ENCODE measurements at places on chromosomes 1 and 21.

DNA sequence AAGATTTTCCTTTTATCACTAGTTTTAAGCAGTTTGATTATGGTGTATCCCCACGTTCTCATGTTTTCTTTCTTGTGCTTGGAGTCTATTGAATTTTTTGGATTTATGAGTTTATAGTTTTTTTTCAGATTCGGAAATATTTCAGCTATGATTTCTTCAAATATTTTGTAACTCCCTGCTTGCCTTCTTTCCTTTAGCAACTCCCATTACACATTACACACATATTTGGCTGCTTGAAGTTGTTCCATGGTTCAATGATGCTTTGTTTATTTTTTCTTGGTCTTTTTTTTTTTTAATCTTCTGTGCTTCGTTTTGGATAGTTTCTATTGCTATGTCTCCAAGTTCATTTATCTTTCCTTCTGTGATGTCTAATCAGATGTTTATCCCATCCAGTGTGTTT lies 48.5 kb upstream of the WARS2 start:
- no peak for DNase-seq

- no peak for DNase-seq
Measured at GRCh38 chr21:15496911-15497310, 232.9 kb upstream of the USP25 start.

GRCh38 chr1:24909388-24909898 lies 20.6 kb downstream of the RUNX3 start:
- no peak for DNase-seq

GRCh38 chr1:84164161-84164560 lies 20.1 kb downstream of the PRKACB start:
- no peak for DNase-seq

DNA sequence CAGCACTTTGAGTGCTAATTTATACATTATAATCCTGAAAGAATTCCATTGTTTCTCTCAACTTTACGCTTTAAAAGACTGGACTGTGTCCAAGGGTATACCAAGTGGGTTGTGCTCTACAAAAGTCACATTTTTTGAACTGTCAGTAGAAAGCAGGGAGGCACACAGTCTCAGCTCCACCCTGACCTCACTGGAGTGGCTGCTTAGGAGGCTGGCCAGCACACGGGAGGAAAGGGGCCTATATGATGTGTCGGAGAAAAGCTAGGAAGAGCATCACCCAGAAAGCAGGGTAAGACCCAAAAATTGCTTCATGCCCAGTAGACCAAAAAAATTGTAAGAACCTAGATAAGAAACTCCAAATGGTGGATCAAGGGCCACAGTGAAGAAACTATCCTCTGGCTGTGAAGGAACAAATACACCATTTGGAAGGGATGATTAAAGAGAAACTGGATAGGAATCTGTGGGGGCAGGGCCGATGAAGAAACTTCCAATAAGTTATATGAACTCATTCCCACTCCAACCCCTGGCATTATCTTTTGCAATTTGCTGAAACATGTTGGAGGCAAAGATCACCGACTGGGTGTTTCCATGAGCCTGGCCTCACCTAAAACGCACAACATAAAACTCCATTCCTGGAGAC lies 1.9 kb downstream of the S100A10 start:
- no peak for DNase-seq

DNA sequence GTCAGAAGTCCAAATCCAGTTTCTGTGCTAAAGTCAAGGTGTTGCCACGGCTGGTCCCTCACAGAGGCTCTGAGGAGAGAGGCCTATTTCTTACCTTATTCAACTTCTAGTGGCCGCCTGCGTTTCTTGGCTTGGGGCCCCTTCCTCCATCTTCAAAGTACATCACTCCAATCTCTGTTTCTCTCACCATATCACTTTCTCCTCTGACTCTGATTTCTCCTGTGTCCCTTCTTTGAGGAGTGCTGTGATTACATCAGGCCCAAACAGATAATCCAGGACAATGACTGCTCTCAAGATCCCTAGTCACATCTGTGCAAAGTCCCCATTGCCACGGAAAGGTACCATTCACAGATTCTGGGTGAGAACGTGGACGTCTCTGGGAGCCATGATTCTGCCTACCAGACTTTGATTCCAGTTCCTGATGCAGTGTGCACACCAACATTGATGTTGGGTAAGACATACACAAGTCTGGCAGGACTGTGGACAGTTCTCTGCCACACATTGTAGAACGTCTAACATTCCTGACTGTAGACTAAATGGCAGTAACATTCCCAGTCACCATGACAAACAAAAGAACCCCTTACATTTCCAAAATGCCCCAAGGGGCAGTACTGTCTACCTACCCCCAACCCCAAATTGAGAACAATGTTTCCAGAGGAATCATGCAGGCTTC lies 43.0 kb upstream of the ITPKB start:
- no peak for DNase-seq

GRCh38 chr21:45208627-45208951 lies 79.1 kb downstream of the POFUT2 start:
- peak; percentile 57 for DNase-seq

DNA sequence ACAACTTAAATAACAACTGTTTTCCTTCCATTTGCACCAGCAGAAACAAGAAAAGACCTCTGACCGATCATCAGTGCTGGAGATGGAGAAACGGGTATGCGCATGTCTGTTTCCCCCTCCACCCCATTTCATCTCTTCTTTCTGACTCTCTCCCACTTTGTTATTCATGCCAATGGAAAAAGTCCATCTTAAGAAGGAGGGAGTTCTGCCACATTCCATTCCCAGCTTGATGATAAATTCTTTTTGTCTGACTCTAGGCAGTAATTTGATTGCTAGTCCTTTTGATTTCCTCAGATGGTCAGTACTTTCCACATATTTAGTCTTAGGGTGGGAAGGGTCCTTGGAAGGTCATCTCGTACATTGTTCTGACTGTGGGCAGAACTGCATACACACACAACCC lies 142.5 kb downstream of the SYT2 start:
- DNase-seq = no peak

DNA sequence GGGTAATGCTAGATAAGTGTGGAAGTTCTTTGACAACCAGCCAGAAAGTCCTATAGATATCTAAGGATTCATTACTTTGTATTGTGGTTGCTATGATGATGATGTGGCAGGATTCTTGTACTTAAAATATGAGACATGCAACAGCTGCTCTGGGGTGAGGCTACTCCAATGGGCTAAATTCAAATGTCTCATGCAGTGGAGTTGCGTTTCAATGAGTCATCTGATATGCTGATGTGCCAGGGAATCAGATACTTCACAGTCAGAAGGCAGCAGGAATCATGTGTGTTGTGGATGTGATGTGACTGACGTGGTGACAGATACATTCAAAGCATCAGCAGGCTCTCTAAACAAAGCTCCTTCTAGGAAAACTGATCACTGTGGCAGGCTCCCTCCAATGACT lies 66.5 kb downstream of the TSEN15 start:
- no peak for DNase-seq

DNA sequence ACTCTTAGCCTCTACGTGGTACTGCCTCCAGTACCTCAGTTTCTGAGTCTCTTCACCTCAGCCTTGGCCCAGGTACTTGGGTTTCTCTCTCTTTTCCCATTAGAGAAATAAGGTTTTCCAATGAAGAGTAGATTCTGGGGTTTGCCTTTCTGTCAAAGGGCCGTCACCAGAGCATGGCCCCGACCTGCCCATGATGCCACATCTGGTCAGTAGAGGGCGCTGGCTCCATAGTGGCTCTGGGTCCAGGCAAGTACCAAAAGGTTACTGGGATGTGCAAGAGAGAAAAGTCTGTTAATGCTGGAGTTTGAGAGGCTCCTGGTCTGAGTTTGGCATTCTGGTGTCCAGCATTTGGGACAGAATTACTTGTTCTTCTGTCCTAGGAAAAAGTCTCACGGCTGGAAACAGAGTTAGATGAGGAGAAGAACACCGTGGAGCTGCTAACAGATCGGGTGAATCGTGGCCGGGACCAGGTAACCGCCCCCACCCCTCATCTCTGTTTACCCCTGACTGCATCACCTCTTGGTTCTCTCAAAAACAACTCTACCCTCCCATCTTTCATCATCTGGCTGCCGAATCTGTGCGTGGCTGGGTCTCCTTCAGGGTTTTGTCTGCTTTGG lies 5.3 kb upstream of the TUFT1 start:
- DNase-seq = peak; percentile 94

DNA sequence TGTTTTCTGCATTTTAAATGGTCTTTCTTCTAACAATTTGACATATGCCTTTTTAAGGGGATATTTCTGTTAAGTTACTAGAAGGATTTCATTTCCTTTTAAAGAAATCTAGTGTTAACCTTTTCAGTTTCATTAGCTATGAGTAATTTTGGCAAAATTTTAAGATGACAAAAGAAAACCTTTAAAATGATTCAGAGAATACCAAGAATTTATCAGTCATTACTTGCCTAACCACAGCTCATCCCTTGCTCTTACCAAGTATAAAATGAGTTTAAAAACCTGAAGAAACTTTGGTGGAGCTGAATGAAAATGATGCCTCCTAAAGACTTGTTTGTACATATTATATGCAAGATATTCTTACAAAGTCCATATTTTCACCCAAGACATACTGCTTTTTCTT lies 101.7 kb downstream of the NEK7 start:
- DNase-seq = no peak

- DNase-seq = no peak
Measured at GRCh38 chr21:17560377-17561025, 47.7 kb downstream of the CXADR start.

GRCh38 chr1:182259229-182259872 lies 132.2 kb downstream of the GLUL start:
- peak; percentile 82 for DNase-seq

DNA sequence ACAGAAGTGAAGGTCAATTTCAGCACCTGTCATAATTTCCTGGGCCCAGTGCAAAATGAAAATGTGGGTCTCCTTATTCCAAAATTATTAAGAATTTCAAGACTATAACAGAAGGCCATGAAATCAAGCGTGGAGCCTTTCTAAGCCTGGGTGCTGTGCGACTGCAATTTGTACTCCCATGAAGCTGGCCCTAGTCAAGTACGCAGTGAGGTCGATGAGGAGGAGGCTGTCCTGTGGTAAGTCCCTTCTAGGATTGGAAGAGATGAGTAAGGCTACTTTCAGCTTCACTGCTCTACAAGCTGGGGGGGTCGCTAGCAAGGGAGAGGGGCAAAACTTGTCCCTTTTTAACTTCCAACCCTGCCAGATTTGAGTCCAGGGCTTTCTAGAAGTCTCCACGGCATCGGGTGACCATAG lies 410 bp upstream of the NUDC start:
- DNase-seq = no peak

DNA sequence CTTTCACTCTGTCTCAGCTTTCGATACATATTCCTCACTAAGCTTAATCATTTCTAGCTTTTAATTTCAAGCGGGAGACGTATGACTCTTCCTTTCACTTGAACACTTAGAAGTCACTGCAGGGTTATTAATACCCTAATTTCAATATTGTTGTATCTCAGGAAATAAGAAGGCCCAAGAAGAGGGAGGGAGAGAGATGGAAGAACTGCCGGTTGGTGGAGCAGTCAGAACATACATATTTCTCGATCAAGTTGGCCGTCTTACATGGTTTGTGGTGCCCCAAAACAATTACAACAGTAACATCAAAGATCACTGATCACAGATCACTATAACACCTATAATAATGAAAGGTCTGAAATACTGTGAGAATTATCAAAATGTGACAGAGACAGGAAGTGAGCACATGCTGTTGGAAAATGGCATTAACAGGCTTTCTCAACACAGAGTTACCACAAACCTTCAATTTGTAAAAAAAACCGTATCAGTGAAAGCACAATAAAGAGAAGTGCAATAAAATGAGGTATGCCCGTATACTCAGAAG lies 145.4 kb upstream of the HP1BP3 start:
- no peak for DNase-seq

DNA sequence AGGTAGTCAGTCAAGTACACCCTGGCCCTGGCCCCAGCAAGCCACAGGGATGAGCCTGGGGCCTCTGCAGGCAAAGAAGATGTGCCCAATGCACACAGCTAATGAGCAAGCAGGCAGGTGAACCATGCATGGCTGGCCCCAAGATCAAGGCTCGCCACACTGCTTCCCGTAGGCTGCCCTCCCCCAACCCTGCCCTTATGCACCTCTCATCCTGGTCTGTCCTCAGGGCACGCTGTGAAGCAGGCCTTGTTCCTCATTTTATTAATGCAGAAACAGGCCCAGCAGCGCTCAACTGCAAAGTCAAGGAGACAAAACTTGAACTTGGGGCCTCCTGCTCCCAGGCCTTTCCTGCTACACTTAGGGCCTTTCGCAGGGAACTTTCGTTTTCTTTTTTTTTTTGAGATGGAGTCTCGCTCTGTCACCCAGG lies 35.6 kb upstream of the ID3 start:
- DNase-seq = no peak

GRCh38 chr1:17828991-17829390 lies 73.9 kb downstream of the ACTL8 start:
- DNase-seq = no peak

DNA sequence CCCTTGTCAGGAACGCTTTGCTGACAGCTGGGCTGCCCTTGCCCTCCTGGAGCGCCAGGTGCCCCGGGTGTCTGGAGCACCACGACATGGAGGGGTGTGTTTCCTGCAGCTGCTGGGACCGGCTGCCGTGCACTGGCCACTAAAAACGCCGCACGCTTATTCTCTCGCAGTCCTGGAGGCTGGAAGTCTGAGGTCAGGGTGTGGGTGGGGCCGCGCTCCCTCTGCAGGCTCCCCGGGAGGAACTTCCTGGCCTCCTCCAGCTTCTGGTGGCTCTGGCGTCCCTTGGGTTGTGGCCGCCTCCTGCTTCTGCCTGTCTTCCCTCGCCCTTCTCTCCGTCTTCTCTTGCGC lies 28.0 kb upstream of the PLCH2 start:
- no peak for DNase-seq

- no peak for DNase-seq
Measured at GRCh38 chr1:106568201-106568974, 488.1 kb upstream of the PRMT6 start.

DNA sequence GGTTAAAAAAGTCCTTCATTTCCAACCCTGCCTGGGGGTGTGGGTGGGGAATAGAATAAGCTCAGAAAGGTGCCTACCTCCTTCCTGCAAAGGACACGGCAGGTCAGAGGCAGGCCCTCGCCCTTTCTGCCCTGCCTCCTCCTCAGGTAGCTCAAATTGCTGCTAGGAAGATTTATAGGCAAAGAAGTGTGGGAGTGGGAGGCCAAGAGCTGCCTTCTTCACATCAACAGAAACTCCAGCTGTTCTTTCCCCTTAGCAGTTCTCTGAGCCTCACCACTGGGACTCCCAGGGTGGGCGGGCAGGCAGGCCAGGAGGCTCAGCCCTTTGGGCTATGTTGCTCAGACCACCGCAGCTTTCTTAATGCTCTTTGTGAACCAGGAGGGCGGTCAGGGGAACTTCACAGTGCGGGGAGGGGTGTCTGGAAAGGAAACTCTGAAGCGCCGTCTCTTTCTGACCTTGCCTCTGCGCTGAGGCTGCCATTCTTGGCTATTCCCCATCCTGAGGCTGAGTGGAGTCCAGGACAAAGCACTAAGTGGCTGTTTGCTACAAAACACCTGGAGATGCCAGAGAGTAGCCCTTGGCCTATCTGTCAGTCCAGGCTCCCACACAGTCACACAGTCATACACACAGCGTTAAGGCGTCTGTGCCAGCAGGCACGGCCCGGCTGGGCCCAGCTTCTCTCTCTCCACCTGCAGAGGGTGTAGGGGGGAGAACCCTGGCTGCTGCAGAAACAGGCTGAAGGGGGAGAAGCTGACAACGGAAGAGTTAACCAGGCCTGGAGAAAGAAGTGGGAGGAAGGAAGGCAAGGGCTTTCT lies 3.0 kb upstream of the A3GALT2 start:
- no peak for DNase-seq

Measured in activated CD4-positive, alpha-beta T cell treated with anti-CD3 and anti-CD28 coated beads, Interleukin-2, amount 10 ng/mL, durations not matched to agents 24 days and 14 days (primary cell).